ENCODE measurements at places on chromosomes 11 and 22. TPM values are rescaled to one million over a fixed set of nuclear protein-coding genes. Genes with fewer than 3 reads are reported as not detected.

Gene RNF214
- 10.9 TPM for total RNA-seq

Gene TBX10
- total RNA-seq = not detected

Gene GDPD4
- 1.2 TPM for total RNA-seq

Gene MOB2
- 25.4 TPM for total RNA-seq

Gene TMPRSS4
- not detected for total RNA-seq

Gene PDGFB
- 5.5 TPM for total RNA-seq

Gene NADSYN1
- total RNA-seq = 40.4 TPM

Gene UPK3A
- not detected for total RNA-seq

Gene KCNJ11
- not detected for total RNA-seq

Gene FIBP
- total RNA-seq = 389 TPM

Gene C11orf42
- total RNA-seq = not detected

Gene AMPD3
- 0.53 TPM for total RNA-seq

Gene RFPL3
- total RNA-seq = not detected

Gene MUC5B
- 8.6 TPM for total RNA-seq

Gene PAX6
- not detected for total RNA-seq

Gene SCN2B
- not detected for total RNA-seq

Gene FAT3
- 4.3 TPM for total RNA-seq

Gene OOSP2
- not detected for total RNA-seq

Gene PLAAT5
- total RNA-seq = not detected

Gene TMEM191B
- total RNA-seq = 0.23 TPM

Gene SYCE3
- total RNA-seq = not detected

Gene DPAGT1
- total RNA-seq = 54.7 TPM

Gene OR4A16
- total RNA-seq = not detected

Gene GSTT2
- not detected for total RNA-seq

Gene GPHA2
- not detected for total RNA-seq

Gene OR8G5
- total RNA-seq = 1.1 TPM

Gene CDC45
- 62.4 TPM for total RNA-seq

Gene OR5P2
- not detected for total RNA-seq

Gene OR2AG2
- total RNA-seq = 0.08 TPM

Gene ANO9
- not detected for total RNA-seq

Gene NEFH
- not detected for total RNA-seq

Gene DRICH1
- total RNA-seq = not detected

Gene MUS81
- total RNA-seq = 94.2 TPM

Gene CASTOR1
- 2.6 TPM for total RNA-seq

Gene MMP12
- not detected for total RNA-seq

Gene RAG1
- total RNA-seq = 0.45 TPM

Gene APOC3
- not detected for total RNA-seq

Gene IGSF9B
- 7.0 TPM for total RNA-seq

Gene NR1H3
- total RNA-seq = 32.1 TPM

Data from A375 (cell line).